ENCODE measurements at places on chromosomes 12 and 14.
A peak's percentile ranks its signal among the peaks of the same experiment; 100 is the strongest.

- DNase-seq = no peak
Observed at GRCh38 chr12:30982413-30982812, 55.9 kb downstream of the TSPAN11 start.

- no peak for DNase-seq
Observed at GRCh38 chr14:94779713-94780112, 9.8 kb upstream of the GSC start.

GRCh38 chr12:126061777-126062176 lies 996.5 kb downstream of the AACS start:
- no peak for DNase-seq

GRCh38 chr12:119809023-119809422 lies 68.1 kb downstream of the CIT start:
- no peak for DNase-seq

DNA sequence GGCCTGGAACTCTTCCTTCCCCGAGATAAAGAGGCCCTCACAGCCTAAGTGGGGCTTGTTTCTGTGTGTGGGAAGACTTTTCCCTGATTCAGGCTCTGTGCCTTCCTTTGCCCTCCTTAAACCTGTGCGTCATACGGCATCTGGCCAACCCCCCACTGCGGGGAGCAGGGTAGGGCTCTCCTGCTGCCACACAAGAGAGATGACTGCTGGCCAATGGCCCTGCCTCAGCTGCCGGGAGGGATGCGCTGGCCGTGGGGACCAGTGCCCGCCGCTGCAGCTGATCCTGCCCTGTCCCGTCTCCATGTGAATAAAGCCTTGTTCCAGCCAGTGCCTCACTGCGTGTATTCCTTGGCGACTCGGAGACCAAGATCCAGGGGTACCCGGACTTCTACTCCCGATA lies 42.5 kb upstream of the BEGAIN start:
- DNase-seq = no peak

- no peak for DNase-seq
Observed at GRCh38 chr12:2492236-2492635, 302.5 kb upstream of the FKBP4 start.

DNA sequence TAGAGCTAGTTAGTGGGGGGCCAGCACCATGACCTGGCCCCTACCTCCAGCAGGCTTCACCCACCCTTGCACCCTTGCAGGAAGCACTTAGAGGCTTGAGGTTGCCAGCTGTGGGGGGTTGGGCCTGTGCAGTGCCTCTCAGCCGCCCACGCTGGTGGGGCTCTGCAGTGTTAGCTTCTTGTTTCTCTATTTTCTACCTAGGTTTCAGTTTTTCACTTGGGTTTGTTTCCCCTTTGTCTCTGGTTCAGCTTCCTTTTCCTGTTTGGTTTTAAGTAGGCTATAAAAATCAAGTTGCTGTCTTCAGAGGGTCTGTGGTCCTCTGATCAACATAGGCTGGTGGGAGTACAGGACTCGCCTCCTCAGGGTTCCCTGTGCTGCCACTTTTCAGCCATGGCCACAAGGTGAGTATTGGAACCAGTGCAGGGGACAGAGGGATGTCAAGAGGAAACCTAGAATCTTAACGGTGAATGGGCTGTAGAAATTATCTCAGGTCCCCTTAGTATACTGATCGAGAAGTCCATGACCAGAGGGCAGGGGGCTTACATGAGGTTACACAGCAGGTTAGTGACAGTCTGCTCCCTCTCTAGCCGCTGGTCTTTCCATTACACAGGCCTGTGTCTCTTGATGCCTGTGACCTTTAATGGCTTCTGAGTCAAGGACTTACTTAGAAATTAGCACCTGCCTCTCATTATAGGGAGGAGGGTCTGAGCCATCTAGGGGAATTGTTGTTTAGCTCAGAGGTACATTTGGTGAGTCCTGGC lies at the start of gene EVL:
Gene EVL, plus strand, starts transcription at position 312 of the 761 bp plus-strand sequence. Its CDS starts 79 bp downstream, at position 391.
- DNase-seq = no peak

DNA sequence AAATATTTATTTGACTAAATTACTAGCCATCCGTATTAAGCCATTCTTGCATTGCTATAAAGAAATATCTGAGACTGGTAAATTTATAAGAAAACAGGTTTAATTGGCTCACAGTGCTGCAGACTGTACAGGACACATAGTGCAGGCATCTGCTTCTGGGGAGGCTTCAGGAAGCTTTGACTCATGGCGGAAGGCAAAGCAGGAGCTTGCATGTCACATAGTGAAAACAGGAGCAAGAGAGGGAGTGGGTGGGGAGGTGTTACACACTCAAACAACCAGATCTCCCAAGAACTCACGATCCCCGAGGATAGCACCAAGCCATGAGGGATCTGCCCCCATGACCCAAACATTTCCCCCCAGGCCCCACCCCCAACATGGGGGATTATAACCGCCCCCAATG lies 26.7 kb upstream of the RAB21 start:
- DNase-seq = no peak

DNA sequence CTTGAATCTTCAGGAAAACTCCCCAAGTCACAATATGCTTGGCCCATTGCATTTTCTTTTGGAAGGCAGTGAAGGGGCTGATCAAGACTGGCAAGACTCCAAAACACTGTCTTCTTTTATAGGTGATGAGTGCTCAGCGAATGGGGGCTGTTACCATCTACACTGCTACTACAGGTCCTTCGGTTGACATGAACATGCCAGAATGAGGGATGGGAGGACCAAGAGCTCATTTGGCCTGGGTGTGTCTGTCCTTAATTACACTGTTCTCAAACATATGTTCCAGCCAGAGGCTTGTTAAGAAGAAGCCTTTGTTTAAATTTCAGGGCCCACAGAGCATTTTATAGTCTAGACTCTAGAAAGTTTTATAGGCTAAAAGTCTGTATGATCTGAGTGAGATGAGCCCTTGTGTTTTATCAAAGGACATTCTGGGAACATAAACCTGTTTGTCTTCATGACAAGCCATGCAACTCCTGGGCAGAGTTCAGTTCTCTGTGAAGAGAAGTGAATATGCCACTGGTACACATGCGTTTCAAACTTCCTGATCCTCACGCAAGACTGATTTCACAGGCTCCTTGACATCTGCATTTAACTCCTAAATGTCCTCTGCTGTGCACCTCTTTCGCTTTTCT lies 4.7 kb upstream of the FAM234B start:
- DNase-seq = no peak

DNA sequence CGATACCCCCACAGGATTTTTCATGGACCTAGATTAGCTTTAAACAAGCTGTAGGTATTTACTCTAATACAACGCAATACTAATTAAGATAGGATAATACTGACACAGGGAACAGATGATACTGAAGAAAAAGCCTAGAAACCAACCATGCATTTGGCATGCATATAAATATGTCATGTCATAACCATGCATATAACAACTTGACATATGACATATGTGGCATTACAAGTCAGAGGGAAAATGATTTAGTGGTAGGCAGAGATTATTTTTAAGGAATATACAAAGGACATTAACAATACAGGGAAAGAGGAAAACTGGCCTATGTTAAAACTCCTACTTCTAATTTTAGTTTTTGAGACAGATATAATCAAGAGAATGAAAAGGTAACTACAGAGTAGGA lies 27.9 kb downstream of the CAPS2 start:
- DNase-seq = no peak

DNA sequence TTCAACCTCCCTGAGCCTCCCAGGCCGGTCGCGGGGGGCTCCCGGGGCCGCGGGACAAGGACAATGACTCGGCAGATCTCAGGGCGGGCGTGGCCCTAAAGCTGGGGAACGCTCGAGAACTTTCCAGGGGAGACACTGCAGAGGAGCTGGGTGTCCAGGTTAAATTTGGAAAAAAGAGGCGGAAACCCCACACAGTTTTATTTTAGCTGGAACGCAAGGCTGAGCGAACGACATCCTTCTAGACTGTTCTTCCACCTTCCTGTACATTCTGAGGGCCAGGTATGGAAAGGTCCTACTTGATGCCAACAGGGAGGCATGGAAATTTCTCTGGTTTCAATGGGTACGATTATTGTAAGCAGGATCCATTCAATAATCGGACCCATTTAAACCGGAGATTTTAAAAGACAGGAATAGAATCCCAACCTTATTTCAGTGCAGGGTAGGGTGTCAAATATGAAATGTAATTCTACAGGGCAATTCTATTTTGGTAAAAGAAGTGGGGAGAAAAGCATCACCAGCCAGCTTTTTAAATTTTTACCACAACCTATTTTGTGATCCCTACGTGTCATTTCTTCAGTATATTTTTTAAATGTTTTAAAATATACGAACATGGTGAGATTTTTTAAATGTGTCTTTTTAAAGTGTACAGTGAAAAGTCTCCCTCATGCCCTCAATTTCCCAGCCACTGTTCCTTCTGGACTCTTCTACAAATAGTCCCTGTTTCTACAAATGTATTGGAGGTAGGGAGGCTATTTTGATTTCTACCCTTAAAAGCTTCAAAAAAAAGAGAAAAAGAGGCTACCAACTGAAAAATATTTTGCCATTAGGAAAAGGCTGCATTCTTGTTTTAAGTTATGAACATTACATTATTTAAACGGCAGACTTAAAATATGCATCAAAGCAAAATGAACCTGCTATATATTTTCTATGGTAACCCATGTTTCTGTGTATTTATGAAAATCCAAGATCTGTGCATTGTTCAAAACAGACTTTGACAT lies 1.1 kb upstream of the UBC start:
- peak; percentile 50 for DNase-seq

DNA sequence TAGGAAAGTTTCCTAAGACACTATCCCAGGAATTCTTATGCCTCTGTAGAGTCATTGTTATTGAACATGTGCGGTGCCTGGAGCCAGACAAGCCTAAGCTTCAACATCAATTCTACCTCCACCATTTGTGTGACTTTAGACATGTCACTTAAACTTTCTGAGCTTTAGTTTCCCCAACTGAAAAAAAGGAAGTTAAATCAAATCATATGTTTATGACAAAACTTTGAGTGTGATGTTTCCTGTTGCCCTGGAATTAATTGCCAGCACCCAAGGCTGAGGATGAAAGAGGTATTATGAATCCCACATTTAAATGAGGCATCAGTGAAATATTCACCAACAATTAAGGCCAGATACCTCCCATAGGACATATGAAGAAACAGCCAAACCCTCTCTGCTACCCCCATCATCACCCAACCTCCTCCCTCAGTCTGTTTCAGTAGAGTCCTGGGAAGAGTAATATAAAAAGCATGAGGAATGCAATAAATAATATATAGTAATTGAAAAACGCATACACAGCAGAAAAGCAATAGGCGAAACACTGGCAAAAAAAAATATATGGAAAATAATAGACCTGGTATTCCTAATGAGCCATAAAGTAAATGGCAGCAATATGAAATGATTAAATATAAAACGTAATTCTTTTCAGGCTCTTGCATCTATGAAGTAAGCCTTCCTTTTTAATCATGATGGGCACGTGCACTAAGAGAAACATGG lies 182.0 kb upstream of the DCN start:
- DNase-seq = peak; percentile 80

DNA sequence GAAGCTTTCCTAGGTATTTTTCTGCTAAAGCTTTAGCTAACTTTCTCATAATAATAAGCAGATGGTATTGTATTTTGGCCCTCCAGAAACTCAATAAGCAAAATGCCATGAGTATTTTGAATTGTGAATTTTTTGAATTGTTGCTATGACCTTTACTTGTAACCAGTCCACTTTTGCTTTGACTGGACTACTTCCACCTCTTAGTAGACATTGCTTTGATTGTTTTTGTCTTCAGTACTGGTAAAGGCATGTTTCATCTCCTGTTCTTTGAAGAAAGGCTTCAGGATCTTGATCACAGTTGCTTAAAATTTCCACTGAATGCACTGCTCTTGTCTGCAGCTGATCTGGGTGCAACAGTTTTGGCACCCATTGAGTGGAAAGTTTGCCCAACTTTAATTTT lies 102.3 kb downstream of the TRMT5 start:
- DNase-seq = peak; percentile 78

- no peak for DNase-seq
Observed at GRCh38 chr12:53803703-53804102, 51.9 kb upstream of the CISTR start.

GRCh38 chr14:98958632-98959031 lies 313.4 kb downstream of the BCL11B start:
- DNase-seq = no peak

DNA sequence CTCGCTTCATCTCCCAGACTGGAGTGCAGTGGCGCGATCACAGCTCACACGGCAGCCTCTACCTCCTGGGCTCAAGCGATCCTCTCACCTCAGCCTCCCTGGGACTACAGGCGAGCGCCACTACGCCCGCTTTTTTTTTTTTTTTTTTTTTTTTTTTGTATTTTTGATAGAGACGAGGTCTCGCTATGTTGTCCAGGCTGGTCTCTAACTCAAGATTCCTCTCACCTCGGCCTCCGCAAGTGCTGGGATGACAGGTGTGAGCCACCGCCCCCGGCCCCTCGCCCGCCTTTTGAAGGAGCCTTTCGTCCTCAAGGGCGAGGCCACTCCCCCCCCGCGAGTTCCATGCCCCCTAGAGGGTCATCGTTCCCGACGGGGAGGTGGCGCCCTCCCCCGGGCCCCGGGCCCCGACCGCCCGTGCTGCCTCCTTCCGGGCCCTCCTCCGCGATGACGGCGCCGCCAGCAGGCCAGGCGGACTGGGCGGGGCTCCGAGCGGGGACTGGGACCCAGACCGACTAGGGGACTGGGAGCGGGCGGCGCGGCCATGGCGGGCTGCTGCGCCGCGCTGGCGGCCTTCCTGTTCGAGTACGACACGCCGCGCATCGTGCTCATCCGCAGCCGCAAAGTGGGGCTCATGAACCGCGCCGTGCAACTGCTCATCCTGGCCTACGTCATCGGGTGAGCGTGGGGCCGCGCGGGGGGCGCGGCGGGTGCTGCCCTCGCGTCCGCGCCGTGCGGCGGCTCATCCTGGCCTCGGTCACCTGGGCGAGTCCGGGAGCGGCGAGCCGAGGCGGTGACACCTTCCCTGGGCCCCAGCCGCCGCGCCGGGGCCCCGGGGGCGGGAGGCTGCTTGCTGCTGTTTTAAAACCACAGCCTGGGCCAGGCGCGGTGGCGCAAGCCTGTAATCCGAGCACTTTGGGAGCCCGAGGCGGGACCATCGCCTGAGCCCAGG lies at the start of gene P2RX4:
Gene P2RX4, plus strand, starts transcription at position 506 of the 949 bp plus-strand sequence. Its CDS starts 36 bp downstream, at position 542.
- peak; percentile 70 for DNase-seq

DNA sequence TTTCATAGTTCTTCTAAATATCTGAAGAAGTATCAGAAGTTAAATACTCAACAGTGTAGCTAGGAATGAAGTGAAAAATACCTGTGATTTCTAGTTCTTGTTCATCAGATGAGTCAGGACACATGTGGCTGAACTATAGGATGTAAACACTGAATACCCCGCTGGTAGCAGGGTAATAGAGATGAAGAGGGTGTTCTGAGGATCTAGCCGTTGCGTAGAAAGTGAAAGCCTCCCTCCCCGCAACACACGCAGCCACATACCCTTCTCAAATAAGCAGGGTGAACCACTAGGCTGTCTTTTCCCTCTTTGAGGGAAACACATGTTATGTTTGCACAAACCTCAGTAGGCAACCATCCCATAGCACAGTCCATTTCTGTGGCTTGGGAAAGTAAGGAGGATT lies 16.4 kb upstream of the RNASE12 start:
- no peak for DNase-seq

- no peak for DNase-seq
Observed at GRCh38 chr12:53738406-53739213, 11.4 kb upstream of the CALCOCO1 start.
